ENCODE measurements at places on chromosomes 2 and 18. TPM values are rescaled to one million over a fixed set of nuclear protein-coding genes. Genes with fewer than 3 reads are reported as not detected.
A peak's percentile ranks its signal among the peaks of the same experiment; 100 is the strongest.

DNA sequence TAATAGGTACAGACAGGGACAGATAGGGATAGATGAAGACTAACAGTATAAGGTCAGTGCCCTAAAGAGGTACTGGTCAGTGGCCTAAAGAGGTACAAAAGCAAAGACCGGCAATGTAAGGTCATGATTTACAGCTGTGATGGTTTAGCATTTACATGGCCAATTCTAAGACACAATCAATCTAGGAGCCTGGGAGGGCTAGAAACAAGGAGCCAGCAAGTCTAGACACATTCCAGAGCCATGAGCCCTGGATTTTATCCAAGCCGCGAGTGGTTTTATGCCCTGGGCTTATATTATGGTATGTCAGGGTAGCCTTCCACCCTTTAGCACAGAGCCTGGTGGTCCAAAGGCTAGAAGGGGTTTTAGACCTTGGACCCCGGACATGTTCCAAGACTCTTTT, 124.2 kb downstream of the CBLN2 start:
- no peak overlapping the region for H3K4me3 ChIP-seq
- DNase-seq = no peak
- H3K27ac ChIP-seq = no peak overlapping the region
- H3K27me3 ChIP-seq = no peaks in the 10 kb centered on the region
- no peaks in the 10 kb centered on the region for H3K4me1 ChIP-seq

HOXD3 gene
- not detected for total RNA-seq

- peak; percentile 67 for DNase-seq
- H3K27ac ChIP-seq = peak overlapping the region; percentile 46
- peaks cover 24% of the 10 kb centered on the region for H3K36me3 ChIP-seq
- peak overlapping the region; percentile 66 for H3K4me3 ChIP-seq
- peaks cover 33% of the 10 kb centered on the region for H3K4me1 ChIP-seq
Observed at GRCh38 chr2:9473985-9474360, 378 bp upstream of the IAH1 start.

DNA sequence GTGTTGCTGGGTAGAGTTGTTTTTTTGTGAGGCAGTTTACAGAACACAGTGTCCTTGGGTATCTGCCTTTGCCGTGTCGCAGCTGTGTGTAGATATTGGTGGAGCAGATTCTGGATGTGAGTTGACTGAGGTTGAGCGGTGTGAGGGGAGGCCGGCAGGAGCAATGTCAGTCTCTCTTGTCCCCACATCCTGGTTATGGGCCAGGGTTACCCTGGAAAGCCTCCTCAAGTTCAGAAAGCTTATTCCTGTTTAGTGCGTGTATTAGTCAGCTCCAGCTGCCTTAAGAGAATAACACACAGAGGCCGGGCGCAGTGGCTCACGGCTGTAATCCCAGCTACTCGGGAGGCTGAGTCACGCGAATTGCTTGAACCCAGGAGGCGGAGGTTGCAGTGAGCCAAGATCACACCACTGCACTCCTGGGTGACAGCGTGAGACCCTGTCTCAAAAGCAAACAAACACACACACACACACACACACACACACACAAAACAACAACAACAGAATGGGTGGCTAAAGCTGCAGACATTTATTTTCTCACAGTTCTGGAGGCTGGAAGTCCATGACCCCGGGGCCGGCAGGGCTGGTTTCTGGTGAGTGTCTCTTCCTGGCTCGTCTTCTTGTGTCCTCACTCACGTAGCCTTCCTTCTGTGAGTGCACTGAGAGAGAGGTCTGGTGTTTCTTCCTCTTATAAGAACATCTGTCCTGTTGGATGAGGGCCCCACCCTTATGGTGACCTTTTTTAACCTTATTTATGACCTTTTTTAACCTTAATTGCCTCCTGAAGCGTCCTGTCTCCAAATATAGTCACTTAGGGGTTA, 5.1 kb downstream of the NCK2 start:
- H3K36me3 ChIP-seq = peaks cover 66% of the 10 kb centered on the region
- H3K4me1 ChIP-seq = peaks cover 77% of the 10 kb centered on the region
- peak; percentile 71 for DNase-seq
- no peaks in the 10 kb centered on the region for H3K27me3 ChIP-seq
- peak overlapping the region; percentile 65 for H3K4me3 ChIP-seq
- peak overlapping the region; percentile 96 for H3K27ac ChIP-seq

ATP8B1 gene
- total RNA-seq = not detected
